Amniotic stem cell (primary cell): ENCODE measurements at places on chromosomes 1 and 21.
A peak's percentile ranks its signal among the peaks of the same experiment; 100 is the strongest.

- DNase-seq, result no peak
Measured at GRCh38 chr1:163509114-163509513, 187.4 kb downstream of the NUF2 start.

- no peak for DNase-seq
Measured at GRCh38 chr1:107862064-107862463, 102.9 kb downstream of the VAV3 start.

GRCh38 chr1:68221001-68221979, 11.0 kb downstream of the WLS start:
- DNase-seq, result no peak

GRCh38 chr1:202579806-202580205, 130.4 kb downstream of the SYT2 start:
- DNase-seq, result peak; percentile 66

DNA sequence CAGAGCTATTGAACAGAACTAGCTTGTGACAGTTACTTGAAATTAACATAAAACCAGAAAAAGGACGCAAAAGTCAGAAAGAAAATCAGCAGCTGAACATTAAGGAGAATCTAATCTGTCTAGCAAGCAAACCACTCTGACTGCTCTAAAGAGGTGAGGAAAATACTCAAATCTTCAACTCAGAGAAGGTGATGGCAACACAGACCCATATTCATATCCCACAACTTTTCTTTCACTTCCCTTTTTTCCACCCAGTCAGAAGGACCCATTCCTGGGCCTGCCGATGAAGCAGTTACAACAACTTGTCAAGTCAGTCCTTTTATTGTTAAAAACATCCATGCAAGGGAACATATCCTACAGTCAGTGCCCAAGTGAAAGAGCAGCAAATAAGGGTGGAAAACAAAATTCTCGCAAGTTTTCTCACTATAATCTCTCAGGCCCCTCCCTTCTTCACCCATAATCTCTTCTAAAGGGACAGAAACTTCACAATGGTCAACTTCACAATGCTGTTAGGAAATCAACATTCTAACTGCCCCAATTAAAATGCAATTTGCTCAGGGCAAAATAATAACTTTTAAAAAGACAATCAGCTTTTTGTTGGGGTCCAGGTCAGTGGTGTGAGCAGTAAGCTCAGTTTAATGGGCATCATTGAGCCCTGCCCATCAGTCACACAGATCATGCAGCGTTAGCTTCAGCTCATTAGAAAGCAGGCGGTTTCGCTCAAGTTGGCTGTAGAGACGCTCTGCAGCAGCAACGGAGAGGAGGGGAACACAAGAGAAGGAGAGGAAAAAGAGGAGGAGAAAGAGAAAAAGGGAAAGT, 3.6 kb upstream of the NUP210L start:
- DNase-seq, result no peak

- DNase-seq, result no peak
Measured at GRCh38 chr1:5311147-5311546, 656.7 kb downstream of the AJAP1 start.

DNA sequence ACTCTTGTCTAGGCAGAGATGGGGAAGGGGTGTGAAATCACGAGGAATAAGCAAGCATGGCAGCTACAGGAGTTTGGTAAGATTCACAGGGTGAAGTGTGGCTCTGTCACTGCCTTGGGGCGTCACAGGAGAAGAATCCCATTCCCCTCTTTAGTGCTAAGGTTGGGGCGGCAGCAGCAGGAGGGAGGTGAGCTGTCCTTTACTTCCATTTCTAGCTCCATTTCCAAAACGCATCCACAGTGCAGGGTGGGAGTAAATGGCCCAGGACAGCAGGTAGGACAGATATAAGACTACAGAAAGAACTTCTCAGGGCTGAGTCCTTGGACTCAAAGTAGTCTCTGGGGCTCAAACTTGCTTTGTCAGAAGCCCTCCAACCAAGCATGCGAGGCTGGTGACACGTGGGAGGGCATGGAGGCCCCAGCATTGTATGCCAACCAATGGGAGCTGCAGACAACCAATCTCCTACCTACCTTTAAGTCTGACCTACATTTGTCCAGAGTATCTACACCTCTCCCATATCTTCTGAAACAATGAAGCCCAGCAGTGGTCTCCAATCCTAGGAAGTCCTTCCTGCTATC, 8.5 kb downstream of the MEF2D start:
- no peak for DNase-seq

- no peak for DNase-seq
Measured at GRCh38 chr1:213782941-213783672, 204.7 kb upstream of the PROX1 start.

DNA sequence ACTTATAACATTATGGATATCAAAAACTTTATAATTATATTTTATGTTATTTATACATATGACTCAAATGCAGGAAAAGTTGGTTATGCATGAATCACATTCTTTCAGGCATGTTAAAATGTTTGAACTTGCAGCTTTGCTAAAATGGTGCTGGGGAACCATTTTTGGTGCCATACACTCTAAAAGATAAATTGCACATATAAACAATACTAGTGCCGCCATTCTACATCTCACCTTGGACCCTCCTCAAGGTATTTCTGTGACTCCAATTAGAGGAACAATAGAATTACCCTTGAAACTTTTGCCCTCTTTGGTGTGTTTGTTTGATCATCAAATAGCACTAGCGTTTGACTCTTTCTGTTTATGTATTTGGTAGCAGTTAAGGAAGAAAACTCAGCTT, 997 bp downstream of the PRKACB start:
- no peak for DNase-seq

DNA sequence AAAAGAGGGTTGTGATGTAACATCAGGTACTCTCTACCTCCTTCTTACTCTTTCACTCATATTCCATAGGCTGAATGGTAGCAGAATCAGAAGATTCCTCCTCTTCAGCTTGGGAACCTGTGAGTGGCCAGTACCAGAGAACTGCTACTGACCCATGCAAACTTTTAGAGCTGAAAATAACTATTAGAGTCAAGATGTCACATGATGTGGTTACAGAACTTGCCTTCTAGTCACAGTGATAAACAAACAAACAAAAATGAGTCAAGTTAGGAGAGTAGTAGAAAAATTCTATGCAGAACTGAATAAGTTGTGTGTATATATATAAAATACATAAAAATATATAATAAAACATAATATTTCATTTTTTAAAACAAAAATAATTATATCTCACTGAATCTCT, 47.6 kb upstream of the RGS1 start:
- no peak for DNase-seq

DNA sequence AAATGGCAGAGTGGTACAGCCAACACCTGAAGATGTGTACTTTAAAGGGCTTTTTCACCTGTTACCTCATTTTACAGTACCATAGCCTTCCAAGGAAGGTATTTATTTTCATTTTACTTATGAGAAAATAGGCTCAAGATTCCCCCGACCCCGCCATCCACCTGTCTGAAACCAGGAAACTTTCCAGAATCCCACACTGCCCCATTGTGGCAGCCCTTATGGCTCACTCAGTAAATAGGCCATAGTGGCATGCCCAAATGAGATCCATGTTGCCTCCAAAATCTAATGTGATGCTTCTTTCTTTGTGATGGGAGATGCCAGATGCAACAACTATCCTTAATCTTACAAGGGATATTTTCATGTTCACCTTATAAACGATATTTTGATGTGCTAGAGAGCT, 97.8 kb downstream of the EBNA1BP2 start:
- no peak for DNase-seq

- no peak for DNase-seq
Measured at GRCh38 chr1:109105881-109106280, 8.0 kb upstream of the ELAPOR1 start.

DNA sequence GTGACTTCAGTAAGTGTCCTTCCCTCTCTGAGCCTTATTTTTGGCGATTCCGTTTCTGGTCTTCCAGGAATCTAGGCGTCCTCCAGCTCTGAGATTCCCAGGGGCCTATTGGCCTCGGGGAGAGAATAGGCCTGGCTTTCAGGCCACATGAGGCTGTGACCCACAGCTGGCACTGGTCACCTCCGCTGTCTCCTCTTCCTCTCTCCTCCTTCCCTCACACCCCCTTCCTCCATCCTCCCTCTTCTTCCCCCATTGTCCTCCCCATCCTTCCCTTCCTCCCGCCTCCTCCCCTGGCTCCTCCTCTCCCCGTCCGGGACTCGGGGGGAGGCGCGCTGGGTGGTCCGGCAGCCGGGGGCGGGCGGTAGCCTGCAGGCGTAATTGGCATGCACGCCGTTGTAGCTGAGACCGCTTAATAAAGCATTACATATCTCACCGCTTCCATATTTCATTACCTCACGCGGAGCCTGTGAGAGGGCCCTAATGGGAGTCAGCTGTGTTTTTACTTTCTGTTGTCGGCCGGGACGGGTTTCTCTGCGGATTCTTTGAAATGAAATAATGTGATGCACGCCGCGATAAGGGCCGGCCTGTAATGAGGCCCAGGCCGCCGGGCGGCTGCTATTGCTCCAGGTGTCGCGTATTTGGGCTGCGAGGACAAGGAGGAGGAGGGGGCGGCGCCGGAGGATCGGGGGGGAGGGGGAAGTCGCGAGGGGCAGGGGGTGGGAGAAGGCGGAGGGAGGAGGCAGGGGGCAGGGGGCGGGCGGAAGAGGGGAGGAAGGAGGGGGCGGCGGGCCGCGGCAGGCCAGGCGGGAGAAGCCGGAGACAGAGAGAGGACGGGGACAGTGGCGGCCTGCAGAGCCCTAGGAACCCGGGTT, 95.3 kb downstream of the FOXD2 start:
- peak; percentile 58 for DNase-seq

DNA sequence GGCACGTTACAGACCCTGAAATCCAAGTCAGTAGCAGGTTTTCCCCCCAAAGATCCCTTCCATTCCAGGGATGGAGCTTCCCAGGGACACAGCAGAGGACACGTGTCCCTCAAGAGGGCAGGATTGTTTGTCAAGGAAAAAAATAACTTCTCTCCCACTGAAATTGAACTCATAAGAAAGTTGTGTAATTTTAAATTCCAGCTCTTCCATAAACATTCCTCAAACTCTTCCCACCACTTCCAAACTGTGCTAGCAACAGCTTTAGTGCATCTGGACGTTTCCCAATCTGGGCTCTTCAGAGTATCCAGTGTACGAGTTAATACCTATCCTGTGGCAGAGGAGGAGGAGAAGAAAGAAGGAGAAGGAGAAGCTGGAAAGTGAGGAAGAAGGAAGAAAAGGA, 79.6 kb downstream of the PSMG1 start:
- no peak for DNase-seq

- DNase-seq, result no peak
Measured at GRCh38 chr1:227167276-227168101, 150.8 kb downstream of the CDC42BPA start.

- no peak for DNase-seq
Measured at GRCh38 chr1:226638608-226639007, 90.0 kb downstream of the STUM start.

- no peak for DNase-seq
Measured at GRCh38 chr1:155177918-155178281, 4.3 kb downstream of the TRIM46 start.

GRCh38 chr1:14895727-14896126, 257.8 kb upstream of the TMEM51 start:
- DNase-seq, result no peak

DNA sequence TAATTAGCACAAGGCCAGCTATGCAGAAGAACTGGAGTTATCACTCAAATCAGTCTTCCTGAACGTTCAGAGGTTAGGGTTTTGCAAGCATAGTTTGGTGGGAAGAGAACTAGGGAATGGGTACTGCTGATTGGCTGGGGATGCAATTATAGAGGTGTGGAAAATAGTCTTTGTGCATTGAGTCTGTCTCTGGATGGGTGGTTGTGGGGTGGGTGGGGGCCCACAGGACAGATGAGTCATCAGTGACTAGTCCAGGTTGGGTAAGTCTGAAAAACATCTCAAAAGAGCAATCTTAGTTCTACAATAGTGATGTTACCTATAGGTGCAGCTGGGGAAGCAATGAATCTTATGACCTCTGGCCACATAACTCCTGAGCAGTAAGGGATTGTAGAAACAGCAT, 89.7 kb upstream of the HMCN1 start:
- no peak for DNase-seq

DNA sequence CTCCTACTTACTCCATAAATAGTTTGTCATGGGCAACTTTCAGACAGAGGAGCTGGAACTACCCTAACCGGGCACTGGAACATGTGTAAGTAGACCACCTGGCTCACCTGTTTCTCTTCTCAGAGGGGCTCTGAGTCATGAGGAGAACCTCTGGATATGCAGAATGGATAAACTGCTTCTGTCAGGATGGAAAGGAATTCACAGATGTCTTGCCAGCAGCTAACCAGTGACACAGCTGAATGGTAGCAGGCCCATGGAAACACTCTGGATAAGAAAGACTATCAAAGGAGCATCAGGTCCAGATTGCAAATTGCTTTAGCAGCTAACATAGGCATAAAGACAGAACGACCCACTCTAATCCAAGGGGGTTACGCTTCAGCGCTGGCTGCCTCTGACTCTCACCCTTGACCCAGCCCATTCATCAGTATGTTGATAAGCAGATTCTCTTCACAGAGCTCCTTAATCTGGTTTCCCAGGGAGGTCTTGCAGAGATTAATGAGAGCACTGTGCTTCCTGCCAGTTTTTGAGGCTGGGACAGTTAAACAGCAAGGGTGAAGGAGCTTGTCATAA, 54.2 kb downstream of the HIVEP3 start:
- DNase-seq, result no peak

GRCh38 chr1:198492872-198493271, 47.6 kb downstream of the ATP6V1G3 start:
- DNase-seq, result peak; percentile 58

- DNase-seq, result no peak
Measured at GRCh38 chr1:198700396-198700795, 61.6 kb downstream of the PTPRC start.

GRCh38 chr1:207998691-207999090, 87.8 kb upstream of the CD34 start:
- DNase-seq, result no peak

GRCh38 chr1:3671371-3672180, 19.3 kb downstream of the TP73 start:
- no peak for DNase-seq

DNA sequence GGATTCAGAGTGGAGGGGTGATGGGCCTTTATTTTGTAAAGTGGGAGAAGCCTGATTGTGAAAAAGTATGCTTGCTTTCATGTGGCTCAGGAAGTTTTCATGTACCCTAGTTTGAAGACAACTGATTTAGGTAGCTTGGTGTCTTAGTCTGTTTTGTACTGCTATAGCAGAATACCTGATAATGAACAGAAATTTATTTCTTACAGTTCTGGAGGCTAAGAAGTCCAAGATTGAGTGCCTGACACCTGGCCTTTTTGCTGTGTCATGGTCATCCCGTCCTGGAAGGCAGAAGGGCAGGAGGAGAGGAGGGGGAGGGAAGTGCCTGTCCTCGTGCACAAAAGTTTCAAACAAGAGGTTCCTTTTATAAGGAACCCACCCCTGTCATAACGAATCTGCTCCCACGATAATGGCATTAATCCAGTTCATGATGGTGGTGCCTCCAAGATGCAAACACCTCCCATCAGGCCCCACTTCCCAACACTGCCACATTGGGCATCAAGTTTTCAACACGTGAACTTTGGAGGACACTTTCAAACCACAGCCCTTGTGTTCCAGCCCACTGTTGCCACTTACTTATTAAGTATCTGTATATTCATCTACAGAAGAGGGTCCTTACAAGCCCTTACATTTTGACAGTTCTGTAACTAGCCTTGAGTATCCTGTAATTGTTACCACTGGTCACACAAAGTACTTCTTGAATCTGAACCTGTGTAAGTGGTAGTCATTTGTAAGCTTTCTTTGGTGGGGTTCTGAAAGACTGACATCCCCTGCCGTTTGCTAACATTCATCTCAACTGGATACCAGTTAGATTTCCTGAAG, 9.5 kb downstream of the UCK2 start:
- no peak for DNase-seq
